Spleen (tissue), 13 donors: ENCODE measurements at places on chromosomes 1 and 21. TPM values are rescaled to one million over a fixed set of nuclear protein-coding genes. Genes with fewer than 3 reads are reported as not detected.
A peak's percentile ranks its signal among the peaks of the same experiment; 100 is the strongest.

GRCh38 chr1:62637392-62638105, 40.2 kb downstream of the ANGPTL3 start:
- H3K27ac ChIP-seq = no peak overlapping the region
- peaks cover 4% of the 10 kb centered on the region for H3K36me3 ChIP-seq
- no peak overlapping the region for H3K4me3 ChIP-seq
- H3K4me1 ChIP-seq = no peaks in the 10 kb centered on the region
- no peaks in the 10 kb centered on the region for H3K27me3 ChIP-seq

The TSSK3 gene
- 6.6 TPM for total RNA-seq

The MYOM3 gene
- not detected for total RNA-seq

DNA sequence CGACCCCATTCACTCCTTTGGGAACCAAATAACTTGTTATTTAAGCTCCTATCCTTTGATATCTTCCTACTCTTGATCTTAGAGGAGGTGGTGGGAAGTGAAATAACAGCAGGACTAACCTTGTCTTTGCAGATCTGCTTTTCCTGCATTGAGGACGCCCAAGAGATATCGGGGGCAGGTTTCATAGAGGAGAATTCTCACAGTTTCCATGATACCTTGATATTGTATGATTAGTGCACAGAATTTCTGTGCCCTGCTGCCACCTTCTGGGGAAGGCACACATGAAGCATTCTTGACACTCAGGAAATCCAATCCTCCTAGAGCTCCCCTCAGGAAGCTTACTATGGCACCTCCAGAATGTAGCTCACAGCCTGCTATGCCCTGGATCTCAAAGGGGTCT, 1.6 kb downstream of the CD1B start:
- H3K4me1 ChIP-seq = no peaks in the 10 kb centered on the region
- no peaks in the 10 kb centered on the region for H3K36me3 ChIP-seq
- no peaks in the 10 kb centered on the region for H3K27me3 ChIP-seq
- H3K4me3 ChIP-seq = no peak overlapping the region

DNA sequence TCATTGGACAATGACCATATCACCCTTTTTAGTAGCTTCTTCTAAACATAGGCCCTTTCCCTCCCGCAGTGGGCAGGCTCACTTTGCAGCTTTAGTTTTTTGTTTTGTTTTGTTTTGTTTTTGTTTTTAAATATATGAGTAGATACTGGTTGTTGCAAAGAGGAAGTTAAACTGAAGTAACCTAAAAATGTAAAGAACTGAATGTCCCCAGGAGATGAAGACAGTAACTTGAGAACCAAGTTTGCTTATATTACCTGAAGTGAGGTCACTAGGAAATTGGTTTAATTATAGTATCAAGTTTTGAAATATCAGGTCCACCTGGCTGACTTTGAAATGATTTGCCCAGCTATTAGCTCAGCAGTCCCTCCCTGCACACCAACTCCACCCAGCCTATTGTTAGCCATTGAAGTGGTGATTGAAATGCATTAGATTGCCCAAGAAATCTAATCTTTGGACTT, 18.2 kb downstream of the SMAP2 start:
- no peaks in the 10 kb centered on the region for H3K27me3 ChIP-seq
- H3K4me1 ChIP-seq = peaks cover 100% of the 10 kb centered on the region
- no peak overlapping the region for H3K4me3 ChIP-seq
- peaks cover 28% of the 10 kb centered on the region for H3K36me3 ChIP-seq
- peak overlapping the region; percentile 97 for H3K27ac ChIP-seq

The TEDDM1 gene
- not detected for total RNA-seq

- H3K36me3 ChIP-seq = no peaks in the 10 kb centered on the region
- H3K27me3 ChIP-seq = no peaks in the 10 kb centered on the region
- H3K4me3 ChIP-seq = no peak overlapping the region
- no peak for DNase-seq
- H3K27ac ChIP-seq = no peak overlapping the region
These were observed 232.3 kb upstream of the USP24 start for GRCh38 chr1:55447488-55447887.

- H3K27me3 ChIP-seq = peaks cover 21% of the 10 kb centered on the region
- peak overlapping the region; percentile 74 for H3K4me3 ChIP-seq
- peak overlapping the region; percentile 76 for H3K27ac ChIP-seq
- H3K4me1 ChIP-seq = peaks cover 7% of the 10 kb centered on the region
These were observed 48.0 kb upstream of the SLC19A1 start for GRCh38 chr21:45590246-45590725.
